ENCODE measurements at places on chromosomes 7 and 10.

DNA sequence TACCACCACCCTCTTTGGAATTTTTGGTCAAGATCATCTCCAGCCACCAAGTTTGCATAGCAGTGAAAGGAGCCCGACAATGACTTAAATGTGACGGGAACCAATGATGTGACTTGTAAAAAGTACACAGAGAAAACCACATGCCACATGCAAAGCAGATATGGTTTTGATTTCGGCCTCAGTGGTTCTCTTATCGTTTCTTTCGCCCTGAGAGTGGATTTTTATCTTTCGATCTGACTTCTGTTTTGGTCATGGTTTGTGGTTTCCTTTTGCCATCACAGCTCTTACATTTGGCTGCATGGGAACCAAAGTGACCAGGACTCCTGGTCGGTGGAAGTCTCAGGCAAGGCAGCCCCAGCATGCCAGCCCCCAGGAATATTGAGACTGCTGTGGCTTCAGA, 31.5 kb downstream of the TCF7L2 start:
- DNase-seq: no peak

DNA sequence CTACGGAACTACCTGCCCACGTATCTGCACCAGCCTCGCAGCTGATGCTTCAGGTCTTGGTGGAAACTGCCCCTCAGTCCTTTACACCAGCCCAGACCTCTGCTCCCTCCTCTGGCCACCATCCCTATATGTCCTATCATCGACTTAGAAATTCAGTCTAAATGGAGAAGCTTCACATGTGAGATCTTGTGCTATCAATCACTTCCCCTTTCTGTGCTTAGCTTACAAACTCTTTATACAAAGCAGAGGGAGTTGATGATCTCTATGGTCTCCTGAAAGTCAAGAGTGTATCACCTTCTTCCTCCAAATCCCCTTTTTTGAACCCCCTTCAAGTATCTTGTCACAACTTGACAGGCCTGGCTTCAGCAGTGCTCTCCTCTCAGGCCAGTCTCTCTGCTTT, 30.7 kb downstream of the ZNF777 start:
- no peak for DNase-seq

- no peak for DNase-seq
These were observed 61.9 kb downstream of the MKI67 start for GRCh38 chr10:128064108-128064969.

GRCh38 chr7:44275957-44276570, 49.3 kb downstream of the CAMK2B start:
- peak; percentile 90 for DNase-seq

DNA sequence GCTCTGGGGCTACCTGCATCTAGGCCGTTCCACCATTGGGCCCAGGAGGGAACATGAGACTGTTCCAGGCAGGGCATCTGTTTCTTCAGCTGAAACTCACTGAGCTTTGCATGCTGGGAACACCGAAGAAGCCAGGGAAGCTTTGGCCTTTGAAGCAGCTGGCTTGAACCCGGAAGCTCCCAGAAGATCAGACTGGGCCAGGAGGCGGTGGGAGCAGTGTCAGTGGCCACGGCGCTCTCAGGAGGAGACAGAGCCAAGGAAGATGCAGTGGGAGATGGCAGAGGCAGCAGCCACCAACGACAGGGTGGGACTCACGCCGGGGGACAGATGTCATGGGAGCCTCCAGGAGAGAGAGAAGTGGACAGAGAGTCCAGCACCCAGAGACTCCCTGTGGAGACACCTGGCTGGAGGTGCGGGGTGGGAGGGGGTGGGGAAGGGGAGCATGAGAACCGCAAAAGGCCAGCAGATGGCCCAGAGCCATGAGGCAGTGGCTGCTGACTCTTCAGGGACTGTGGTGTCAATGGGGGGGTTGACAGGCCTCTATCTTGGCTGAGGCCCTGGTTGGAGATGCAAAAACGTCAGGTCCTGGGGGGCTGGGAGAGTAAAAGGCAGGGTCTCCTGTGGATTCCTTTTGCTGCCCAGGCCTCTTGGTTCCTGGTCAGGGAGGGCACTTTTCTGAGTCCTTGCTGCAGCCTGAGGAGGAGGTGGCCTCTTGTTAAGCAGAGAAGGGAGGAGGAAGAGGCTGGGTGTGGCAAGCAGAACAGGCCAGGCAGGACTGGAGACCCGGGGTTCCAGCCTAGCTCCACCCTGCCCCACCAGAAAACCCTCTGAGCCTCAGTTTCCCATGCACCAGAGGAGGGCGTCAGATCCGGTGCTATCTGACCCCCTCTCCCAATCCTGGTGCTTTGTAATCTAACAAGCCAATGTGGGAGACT, 6.3 kb upstream of the AQP1 start:
- no peak for DNase-seq

DNA sequence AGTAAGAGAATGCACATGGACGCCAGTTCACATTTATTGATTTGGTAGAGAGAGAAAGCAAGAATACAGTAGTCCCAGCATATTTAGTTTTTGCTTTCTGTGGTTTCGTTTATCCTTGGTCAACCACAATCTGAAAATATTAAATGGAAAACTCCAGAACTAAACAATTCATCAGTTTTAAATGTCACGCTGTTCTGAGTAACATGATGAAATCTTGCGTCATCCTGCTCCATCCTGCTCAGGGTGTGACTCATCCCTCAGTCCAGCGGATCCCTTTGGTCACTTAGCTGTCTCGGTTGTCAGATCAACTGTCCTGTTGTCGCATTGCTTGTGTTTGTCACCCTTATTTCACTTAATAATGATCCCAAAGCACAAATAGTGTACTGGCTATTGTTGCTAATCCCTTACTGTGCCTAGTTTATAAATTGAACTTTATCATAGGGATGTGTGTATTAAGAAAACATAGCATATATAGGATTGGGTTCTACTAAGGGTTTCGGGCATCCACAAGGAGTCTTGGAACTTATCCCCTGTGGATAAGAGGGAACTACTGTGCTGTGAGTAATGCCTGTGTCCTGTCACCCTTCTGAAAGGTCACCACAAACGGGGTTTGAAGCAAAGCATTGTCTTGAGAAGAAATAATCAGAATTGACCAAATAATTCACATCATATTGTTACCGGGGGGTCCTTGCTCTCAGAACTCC, 73.6 kb downstream of the OTUD1 start:
- no peak for DNase-seq

DNA sequence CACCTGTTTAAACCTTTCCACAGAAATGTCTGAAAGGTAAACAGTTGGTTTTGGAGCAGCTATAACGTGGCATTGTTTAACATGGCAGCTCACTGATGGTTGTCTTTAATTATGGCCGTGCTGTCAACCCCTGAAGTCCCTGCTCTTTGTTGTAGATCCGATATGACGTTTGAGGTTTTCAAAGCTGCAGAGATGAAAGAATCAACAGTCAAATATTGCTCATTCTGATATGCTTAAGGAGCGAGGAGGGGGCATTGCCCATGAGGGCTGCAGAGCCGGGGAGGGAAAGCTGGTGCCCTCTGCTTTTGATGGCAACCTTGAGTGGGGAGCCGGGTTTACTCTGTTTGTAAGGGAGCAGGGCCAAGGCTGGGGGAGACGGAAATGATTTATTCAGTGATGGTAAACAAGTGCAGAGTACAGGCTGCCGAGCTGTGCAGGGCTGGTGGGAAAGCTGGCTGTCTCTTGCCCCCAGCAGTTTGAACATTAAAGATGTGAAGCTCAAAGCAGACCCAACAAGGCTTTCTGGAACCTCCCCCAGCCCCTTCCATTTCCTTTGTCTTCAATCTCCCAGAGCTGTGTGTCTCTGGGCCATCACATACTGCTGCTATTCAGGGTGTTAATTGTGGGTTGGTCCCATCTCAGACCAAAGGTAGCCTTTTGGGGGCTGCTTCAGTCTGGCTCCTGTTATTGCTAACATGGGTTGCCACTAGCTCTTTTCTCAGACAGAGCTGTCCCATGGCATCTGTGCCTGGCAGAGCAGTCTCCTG, 345.5 kb downstream of the LRMDA start:
- no peak for DNase-seq

DNA sequence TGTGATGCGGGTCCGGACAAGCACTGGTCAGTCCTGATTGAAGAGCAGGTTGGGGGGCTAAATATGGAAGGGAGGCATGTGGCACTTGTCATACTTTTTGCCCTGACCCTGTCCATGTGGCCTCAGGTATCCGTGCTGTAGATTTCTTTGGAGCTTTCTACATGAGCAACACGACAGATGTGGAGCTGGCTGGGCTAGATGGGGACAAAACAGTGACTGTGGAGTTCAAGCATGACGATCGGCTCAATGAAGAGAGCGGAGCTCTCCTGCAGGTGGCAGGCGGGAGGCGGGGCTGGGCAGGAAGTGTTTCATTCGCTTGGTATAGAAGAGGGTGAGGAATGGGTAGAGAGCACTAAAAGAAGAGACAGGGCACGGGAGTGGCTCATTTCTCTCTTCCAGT, 13.0 kb upstream of the CHCHD1 start:
- DNase-seq: peak; percentile 55

- DNase-seq: no peak
These were observed 6.7 kb downstream of the BNIP3 start for GRCh38 chr10:131975003-131975402.

DNA sequence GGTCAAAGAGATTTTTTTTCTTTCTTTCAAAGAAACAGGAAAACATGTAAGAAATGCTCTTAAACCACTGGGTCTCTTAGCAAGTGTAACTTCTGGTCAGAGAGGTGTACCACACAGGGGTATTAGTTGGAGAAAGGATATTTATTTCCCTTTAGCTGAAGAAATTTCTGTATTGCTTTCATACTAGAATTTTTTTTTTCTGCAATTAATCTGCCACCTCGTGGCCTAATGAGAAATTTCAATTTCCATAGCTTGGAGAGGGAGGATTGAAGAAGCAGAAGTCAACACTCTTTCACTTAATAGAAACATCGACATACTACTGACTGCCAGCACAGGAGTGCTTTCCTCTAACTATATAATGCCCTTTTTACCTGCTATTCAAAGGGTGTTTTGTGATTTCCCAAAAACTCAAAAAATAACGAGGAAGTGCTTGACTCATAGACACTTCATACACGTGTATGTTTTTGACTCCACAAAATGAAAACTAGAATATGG, 177.6 kb upstream of the NAMPT start:
- no peak for DNase-seq

DNA sequence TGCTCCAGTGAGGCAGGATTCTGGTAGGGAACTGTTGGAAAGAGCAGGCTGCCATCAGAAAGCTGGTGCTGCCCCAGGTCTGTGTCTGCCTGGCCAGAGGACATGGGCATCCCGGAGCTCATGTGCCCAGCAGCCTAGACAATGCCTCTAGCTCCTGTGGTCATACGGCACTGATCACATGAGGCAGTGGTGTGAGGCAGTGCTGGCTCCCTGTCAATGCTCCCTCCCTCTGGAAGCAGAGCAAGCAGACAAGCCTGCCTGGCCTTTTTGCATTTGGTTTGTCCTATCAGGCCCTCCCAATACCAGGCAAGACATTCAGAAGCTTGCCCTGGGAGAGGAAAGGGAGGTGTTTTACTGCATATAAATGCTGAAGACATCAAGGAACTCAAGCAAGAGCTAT, 19.5 kb upstream of the MMP21 start:
- DNase-seq: no peak

- DNase-seq: no peak
These were observed 19.4 kb downstream of the OGDH start for GRCh38 chr7:44625526-44626471.

DNA sequence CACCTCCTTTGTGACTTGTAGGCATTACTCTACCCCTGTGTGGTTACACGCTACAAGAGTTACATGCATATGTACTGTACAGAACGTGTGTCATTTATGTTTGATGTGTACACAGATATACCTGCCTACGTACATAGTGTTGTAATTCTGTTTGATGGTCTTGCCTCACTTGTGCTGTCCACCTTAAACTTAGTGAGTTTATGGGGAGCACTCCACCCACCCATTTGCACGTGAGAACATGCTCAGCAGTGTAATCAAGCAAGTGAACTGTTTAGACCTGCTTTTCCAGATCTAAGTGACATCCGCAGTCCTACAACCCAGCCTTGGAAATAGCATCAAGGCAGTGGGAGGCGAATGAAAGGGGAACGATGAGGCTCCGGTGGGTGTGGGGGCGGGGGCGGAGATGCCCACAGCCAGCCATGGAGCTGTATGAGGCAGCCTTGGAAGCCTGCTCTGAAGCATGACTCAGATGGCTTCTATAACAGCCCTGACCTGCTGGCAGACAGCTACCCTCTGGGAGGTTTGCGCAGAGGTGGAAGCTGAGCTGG, 52.1 kb downstream of the SUFU start:
- DNase-seq: no peak

- DNase-seq: peak; percentile 82
These were observed 105.8 kb downstream of the ARHGAP21 start for GRCh38 chr10:24617771-24618396.

- no peak for DNase-seq
These were observed 54.5 kb downstream of the WDR37 start for GRCh38 chr10:1110674-1111119.

GRCh38 chr10:44258019-44258418, 126.9 kb downstream of the CXCL12 start:
- peak; percentile 66 for DNase-seq

GRCh38 chr10:804191-804781, 114.8 kb upstream of the DIP2C start:
- peak; percentile 28 for DNase-seq

DNA sequence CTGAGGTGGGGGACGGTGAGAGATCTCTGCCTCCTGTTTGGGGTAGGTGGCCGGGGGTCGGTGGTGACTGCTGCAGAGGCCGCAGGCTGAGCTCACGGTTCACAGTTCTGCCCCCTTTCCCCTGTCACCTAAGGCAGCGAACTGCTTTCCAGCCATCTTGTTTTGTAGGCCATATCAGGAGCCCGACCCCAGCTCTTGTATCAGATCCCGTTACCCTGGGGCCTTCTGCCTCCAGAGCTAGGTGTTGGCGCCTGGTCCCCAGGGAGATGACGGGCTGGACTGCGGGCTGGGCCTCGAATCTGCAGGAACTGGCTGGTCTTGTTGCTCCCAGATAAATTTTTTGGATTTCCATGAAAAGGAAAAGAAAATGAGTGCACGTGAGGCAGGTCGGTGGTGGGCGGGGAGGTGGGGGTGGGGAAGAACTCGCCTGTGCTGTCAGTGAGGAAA, 183.0 kb downstream of the DNAJB6 start:
- DNase-seq: no peak

DNA sequence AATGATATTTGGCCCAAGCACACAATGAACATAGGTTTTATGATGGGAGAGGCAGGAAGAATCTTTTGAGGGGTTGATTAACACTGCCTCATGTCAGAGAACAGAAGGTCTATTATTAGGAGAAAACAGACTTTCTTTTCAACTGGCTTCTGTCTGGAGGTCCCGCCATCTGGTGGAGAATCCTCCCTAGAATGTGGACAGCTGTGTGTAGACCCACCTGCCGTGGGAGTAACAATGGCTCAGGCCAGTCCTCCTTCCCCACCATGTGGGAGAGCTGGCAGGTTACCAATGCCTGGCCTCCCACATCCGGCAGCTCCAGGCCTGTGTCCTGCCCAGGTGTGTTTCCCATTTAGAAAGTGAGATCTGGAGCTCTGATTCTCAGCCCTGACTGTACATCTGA, 70.4 kb upstream of the AOAH start:
- peak; percentile 43 for DNase-seq

DNA sequence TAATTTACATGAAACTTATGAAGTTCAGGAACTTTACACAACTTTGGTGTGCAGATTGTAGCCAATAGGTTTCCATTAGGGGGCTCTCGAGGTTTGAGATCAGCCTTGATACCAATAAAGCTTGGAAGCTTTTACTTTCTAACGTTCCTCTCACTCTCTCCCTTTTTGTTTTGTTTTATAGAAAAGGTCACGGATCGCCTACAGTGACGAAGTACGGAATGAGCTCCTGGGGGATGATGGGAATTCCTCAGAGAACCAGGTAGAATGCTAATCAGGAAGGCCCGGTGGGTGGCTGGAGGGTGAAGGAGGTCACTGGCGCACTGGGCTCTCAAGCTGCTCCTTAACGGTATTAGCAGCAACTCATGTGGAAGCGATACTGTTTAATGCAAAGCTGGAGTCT, 79.9 kb downstream of the VTI1A start:
- DNase-seq: peak; percentile 49

- DNase-seq: no peak
These were observed 965.1 kb downstream of the CCSER2 start for GRCh38 chr10:85293483-85293882.

Measured in H9 (cell line).